Activated naive CD4-positive, alpha-beta T cell treated with anti-CD3 and anti-CD28 coated beads for 36 hours (primary cell): ENCODE measurements at places on chromosomes 6 and 20. TPM values are rescaled to one million over a fixed set of nuclear protein-coding genes. Genes with fewer than 3 reads are reported as not detected.

Gene BTN1A1
- 0.07 TPM for total RNA-seq

DNA sequence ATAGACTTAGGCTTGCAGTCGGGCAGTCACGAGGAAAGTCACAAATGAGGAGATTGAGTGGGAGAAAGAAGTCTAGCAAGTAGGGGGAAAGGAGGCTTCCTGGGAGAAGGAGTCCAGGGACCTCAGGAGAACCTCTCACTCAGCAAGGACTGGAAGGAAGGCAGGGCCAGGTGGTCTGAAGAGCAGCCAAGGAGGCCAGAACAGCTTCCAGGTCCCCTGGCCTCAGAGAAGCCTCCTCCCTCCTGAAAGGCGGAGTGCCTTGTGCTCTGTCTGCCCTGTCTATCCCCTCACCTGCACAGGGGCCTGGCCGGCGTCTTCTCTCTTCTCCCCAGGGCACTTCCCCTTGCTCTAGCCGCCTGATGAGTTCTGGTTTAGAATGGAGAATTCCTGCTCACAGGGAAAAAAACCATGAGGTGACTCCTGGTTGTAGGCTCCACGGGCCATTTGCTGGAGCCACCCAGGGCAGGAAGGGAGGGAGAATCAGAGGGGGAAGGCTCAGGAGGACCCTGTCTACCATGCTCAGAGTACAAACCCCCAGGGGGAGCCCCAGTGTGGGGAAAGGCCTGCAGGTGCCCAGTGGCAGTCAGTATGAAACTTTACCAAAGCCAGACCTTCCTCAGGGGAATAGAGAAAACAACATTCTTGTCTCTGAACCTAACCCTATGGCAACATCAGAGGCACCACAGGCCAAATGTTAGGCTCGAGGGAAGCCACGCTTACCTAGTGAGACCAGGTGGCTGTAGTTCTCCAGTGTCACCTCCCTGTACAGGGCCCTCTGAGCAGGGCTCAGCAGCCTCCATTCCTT is 11.2 kb downstream of the ZNF337 start:
- peaks cover 45% of the 10 kb centered on the region for H3K36me3 ChIP-seq
- no peak for DNase-seq
- H3K27me3 ChIP-seq, result no peaks in the 10 kb centered on the region
- H3K4me3 ChIP-seq, result no peak overlapping the region

Gene HCRTR2
- total RNA-seq, result not detected

Gene SALL4
- total RNA-seq, result not detected

DNA sequence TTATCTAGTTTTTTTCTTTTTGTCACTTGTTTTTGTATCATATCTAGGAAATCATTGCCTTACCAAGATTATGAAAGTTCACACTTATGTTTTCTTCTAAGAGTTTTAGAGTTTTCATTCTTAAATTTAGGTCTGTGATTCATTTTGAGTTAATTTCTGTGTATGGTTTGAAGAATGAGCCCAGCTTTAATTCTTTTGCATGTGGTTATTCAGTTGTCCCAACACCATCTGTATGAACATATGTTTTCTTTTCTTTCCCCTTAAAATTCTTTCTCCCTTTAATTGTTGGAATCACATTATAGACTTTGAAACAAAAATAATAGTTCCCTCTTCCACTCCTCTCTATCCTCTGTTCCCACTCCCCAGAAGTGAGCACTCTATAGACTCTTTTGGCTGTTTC is 85.4 kb downstream of the SLX4IP start:
- no peaks in the 10 kb centered on the region for H3K27me3 ChIP-seq
- H3K4me3 ChIP-seq, result no peak overlapping the region
- peaks cover 30% of the 10 kb centered on the region for H3K4me1 ChIP-seq
- DNase-seq, result no peak
- H3K36me3 ChIP-seq, result peaks cover 7% of the 10 kb centered on the region

DNA sequence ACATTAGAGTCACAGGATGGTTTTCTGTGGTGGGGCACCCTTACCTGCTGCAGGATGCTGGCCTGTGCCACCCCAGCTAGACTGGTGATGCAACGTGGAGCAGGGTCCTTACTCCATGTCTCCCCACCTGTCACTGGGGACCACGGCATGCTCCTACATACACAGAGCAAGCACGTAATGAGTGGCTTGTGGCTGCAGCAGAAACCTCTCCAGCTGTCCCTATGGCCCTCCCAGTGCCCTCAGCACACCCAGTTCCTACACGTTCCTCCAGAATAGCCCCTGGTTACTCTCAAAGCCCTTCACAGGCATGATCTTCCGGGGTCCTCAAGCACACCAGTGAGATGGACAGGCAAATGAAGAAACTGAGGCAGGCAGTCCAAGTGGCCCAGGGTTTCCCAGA is 3.2 kb upstream of the LSM14B start:
- H3K4me3 ChIP-seq, result no peak overlapping the region
- DNase-seq, result no peak
- H3K27me3 ChIP-seq, result no peaks in the 10 kb centered on the region
- H3K4me1 ChIP-seq, result peaks cover 43% of the 10 kb centered on the region

- no peaks in the 10 kb centered on the region for H3K36me3 ChIP-seq
- H3K4me3 ChIP-seq, result no peak overlapping the region
- H3K4me1 ChIP-seq, result no peaks in the 10 kb centered on the region
Observed at GRCh38 chr20:36784900-36785299, 11.3 kb upstream of the DSN1 start.

DNA sequence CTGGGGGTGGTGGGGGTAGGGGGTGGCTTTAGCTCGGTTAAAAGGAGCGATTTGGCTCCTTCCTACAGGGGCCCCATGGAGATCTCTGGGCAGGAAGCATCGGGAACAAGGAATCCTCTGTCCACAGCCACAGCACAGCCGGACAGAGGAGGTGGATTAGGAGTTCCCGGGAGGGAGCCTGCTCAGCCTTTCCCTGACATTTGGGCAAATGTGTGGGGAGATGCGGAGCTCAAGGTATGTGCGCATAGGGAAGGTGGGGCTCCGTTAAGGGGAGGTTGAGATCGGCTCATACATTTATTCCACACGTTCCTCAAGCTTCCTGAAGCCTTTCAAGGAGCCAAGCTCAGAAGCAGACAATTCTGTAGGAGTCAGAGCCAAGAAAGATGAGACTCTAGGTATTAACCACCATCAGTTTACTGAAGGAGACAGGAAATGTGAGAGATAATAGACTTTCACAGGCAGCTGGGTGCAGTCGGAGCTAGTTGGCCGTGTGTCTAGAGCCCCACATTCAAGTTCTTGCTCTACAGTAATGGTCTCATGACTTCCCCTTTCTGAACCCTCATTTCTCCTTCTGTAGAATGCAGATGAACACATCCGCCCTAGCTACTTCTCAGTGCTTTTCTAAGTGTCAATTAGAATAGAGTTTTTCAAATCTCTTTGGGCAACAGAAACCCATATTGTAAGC is 40.8 kb upstream of the EPB41L1 start:
- no peaks in the 10 kb centered on the region for H3K36me3 ChIP-seq
- H3K27me3 ChIP-seq, result no peaks in the 10 kb centered on the region
- no peaks in the 10 kb centered on the region for H3K4me1 ChIP-seq
- H3K27ac ChIP-seq, result no peak overlapping the region
- no peak for DNase-seq

DNA sequence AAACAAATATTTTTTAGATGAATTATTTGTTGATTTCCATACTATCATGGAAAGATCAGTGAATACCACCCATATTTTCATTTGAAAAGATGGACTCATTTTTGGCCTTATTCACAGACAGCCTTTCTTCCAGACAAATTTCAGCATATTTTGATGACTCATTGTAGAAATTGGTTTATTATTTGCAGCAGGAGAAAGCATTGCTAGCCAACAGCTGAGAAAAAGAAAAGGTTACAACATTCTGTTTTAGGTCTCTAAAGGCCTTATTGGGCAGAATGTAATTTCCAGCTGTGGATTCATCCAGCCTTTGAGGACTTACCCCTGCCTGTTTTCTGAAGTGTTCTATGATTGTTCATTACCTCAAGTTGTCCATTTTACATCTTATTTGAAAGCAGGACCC is 201.9 kb downstream of the PLCB4 start:
- H3K4me3 ChIP-seq, result no peak overlapping the region
- no peak overlapping the region for H3K27ac ChIP-seq
- DNase-seq, result no peak

DNA sequence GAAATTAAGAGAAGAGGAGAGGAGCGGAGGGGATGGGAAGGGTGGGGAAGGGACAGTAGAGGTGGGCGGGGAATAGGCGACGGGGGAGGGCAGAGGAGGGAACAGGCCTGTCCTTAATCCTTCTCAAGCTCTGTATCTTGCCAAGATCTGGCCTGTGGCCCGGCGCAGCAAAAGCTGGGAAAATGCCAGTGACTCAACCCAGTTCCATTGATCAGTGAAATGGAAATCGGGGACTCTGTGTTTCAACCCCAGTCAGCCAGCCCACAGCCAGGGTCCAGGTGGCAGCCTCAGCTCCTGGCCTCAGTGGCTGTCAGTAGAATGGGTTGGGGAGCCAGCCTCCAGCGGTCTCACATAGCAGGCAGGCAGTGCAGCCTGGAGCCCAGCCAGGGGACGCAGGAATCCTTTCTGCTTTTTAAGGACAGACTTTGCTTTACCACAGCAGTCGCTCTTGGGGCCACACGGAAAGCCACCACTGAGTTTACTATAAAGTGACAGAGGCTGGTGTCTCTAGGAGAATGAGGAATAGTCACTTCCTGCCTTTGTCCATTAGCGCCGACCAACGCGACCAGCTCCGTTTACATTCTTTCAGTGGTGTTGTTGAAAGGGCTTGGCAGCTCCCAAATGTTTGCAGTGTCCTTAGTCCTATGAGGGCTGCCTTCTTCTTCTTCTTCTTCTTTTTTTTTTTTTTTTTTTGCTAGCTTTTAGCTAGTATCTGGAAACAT is 128.0 kb downstream of the RIN2 start:
- no peaks in the 10 kb centered on the region for H3K36me3 ChIP-seq
- no peak overlapping the region for H3K4me3 ChIP-seq
- no peak for DNase-seq
- no peak overlapping the region for H3K27ac ChIP-seq
- H3K4me1 ChIP-seq, result no peaks in the 10 kb centered on the region
- H3K27me3 ChIP-seq, result peaks cover 10% of the 10 kb centered on the region

DNA sequence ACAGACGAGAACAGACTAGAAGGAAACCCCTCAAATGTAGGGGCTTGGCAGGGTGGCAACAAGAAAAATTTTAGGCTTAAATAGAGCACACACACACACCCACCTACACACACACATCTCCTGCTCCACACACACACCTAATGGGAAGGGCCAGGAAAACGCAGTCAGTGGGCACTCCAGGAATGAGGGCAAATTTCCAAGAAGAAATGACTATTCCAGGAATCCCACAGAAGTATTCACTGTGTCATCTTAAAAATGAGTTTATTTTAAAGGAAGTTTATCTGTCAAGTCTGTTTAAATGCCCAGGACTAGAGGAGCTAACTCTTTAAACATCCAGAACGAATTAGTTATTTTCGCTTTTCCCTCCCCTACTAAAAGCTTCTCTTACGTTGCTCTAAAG is 13.0 kb downstream of the ALDH8A1 start:
- no peak overlapping the region for H3K4me3 ChIP-seq
- DNase-seq, result no peak
- no peaks in the 10 kb centered on the region for H3K36me3 ChIP-seq
- H3K27me3 ChIP-seq, result no peaks in the 10 kb centered on the region
- H3K4me1 ChIP-seq, result peaks cover 21% of the 10 kb centered on the region

Gene BANF2
- not detected for total RNA-seq

DNA sequence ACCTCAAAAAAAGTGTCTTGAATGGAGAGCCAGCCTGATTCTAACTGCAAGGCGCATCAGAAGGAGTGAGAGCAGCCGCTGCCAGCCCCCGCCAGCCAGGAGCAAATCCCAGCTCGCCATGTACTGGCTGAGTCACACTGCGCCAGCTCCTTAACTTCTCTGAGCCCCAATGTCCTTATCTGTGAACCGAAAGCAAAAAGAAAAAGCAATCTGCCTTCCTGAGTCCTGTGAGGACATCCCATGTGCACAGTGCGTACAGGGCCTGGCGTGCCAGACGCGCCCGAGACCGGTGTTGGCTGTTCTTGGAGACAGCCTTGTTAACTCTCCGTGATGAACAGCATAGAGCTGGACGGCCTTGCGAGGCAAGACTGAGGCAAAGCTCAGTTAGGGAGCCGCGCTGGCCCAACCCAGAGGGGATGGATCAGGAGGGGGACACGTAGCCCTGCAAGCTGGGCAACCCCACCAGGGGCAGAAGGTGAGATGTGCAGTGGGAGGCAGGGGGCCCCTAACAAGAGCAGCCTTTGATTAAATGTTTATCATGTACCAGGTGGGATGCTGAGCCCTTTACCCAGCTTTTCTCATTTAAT is 122.7 kb downstream of the AGPAT4 start:
- DNase-seq, result no peak
- peaks cover 1% of the 10 kb centered on the region for H3K36me3 ChIP-seq
- no peak overlapping the region for H3K27ac ChIP-seq
- H3K4me3 ChIP-seq, result no peak overlapping the region
- no peaks in the 10 kb centered on the region for H3K27me3 ChIP-seq

Gene TBX18
- total RNA-seq, result not detected

DNA sequence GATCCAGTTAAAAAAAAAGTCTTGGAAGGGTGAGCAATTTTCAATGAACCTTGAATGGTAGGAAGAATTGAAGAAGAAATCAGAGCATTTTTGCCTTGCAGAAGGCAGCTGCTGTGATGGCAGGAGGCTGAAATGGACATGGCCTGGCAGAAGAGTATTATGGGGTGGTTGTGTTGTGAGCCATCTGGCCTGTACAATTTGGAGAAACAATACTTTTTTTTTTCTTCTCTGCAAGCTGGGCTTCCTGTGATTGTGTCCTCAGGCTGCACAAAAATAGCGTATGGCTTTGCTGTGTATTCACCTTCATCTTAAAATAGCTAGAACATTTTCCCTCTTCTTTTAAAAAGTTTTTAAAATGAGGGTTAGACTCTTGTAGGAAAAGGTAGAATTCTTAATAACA is 21.4 kb downstream of the SYCP2L start:
- no peak overlapping the region for H3K27ac ChIP-seq
- H3K4me3 ChIP-seq, result no peak overlapping the region
- H3K27me3 ChIP-seq, result no peaks in the 10 kb centered on the region
- no peaks in the 10 kb centered on the region for H3K4me1 ChIP-seq
- no peak for DNase-seq
- H3K36me3 ChIP-seq, result no peaks in the 10 kb centered on the region

Gene DAAM2
- not detected for total RNA-seq

DNA sequence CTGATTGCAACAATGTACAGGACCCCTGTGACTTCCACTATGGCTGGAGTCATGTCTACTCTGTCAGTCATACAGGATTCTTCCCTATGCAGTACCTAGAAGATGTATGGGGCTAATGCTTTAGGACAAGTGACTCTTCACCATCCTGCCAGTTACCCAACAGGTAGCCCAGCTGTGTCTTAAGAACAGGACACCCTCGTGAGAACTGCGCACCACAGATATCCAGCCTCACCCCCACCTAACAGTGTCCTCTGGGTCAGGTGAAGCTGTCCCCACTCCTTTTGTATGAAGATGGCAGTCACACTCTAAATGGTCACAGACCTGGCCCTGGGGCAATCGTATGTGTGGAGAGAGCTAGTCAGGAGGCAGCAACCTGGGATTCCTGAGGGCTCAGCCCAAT is 191.6 kb downstream of the C6orf118 start:
- H3K36me3 ChIP-seq, result no peaks in the 10 kb centered on the region
- H3K27me3 ChIP-seq, result no peaks in the 10 kb centered on the region
- no peak overlapping the region for H3K27ac ChIP-seq
- no peaks in the 10 kb centered on the region for H3K4me1 ChIP-seq
- no peak for DNase-seq
